ENCODE measurements at places on chromosomes 7 and 10.
A peak's percentile ranks its signal among the peaks of the same experiment; 100 is the strongest.

- DNase-seq, result no peak
Measured at GRCh38 chr10:97338041-97338440, 3.5 kb upstream of the FRAT2 start.

DNA sequence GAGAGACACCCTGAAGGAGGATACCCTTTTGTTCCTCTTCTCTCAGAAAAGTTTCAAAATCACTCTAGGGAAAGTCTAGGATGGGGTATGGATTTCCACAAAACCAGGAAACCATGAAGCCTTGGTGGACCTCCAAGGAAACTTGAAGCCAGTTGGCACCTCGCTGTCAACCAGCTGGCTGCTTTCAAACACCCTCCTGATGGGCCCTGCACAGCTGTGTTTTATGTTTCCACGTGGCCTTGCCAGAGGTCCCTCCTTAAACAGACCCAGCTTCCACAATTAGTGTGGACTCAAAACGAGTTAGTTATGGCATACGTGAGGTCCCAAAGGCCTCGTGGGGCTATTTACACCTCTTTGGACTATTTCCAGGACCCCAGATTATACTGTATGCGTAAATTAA lies 5.9 kb downstream of the PPP1R3A start:
- DNase-seq, result no peak

GRCh38 chr7:70352906-70353305 lies 754.6 kb downstream of the AUTS2 start:
- no peak for DNase-seq

GRCh38 chr10:123153486-123154091 lies 613 bp upstream of the BUB3 start:
- DNase-seq, result no peak

DNA sequence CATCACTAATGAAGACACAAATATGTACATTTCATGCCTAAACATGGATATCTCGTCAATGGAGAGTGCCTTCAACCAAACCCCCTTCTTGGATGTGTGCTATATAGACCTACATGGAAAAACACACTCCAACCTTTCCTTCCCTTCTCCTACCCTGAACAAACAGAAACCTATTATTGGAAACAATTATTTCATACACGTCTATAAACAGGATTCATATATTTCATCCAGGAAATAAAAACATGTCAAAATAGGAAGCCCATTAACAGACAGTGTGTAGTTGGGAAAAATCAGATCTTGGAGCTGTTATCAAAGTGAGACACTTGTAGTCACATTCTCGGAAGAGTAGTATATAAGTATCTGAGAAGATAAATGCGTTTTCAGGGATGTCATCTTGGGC lies 81.1 kb downstream of the NRP1 start:
- DNase-seq, result no peak

GRCh38 chr7:108093851-108094331 lies 36.3 kb downstream of the LAMB4 start:
- DNase-seq, result no peak

GRCh38 chr7:136976504-136977251 lies 108.2 kb downstream of the CHRM2 start:
- no peak for DNase-seq

DNA sequence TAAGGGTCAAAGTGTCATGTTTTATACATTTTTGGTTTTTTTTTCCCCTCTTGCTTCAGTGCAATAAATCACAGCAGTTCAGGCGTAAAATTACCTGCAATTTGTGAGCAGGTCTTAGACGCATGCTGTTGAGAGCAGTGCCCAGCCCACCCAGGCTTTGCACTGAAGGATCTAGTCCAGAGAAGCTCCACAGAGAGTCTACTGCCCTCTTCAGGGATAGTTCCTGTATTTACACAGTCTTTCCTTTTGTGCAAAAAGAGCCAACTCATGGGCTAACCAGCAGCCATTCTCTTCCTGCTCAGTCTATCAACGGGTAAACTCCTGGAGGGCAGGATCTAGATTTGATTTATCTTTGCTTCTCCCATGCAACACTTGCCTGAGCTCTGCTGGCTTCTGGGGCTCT lies 82.2 kb upstream of the NAMPT start:
- DNase-seq, result no peak

- no peak for DNase-seq
Measured at GRCh38 chr10:6396652-6397051, 183.4 kb downstream of the PRKCQ start.

DNA sequence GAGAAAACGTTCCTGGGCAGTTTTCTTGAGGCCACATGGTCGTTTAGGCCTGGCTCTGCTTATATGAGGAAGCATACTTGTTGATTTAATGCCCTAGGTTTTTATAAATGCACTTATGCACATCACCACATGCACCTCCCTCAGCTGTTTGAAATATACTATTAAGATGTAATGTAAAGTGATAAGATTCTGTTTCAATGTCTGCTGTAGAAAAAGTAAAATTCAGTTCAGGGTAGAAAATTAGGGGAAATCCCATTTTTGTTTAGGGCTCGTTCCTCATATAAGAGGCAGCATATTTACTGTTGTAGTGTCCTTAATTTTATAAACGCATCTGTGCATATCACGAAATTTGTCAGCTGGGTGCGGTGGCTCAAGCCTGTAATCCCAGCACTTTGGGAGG lies 7.8 kb upstream of the CAMK1D start:
- DNase-seq, result no peak

DNA sequence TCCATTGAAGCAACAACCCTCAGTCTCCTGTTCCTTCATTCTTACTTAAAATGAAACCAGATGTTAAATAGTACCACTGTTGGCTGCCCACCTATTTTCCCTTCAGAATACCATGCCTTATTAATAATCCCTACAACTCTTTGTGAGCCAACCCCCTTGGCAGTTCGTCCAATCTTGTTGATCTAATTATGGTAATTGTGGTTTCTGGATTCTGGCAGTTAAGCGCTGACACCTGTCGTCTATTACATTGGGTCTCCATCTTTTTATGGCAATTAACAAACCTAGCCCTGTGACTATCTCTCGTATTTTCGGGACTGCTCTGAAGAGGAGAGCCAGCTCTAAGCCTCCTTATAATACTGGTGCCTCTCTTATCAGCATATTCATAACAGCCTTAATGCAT lies 432.0 kb downstream of the ATRNL1 start:
- DNase-seq, result no peak

DNA sequence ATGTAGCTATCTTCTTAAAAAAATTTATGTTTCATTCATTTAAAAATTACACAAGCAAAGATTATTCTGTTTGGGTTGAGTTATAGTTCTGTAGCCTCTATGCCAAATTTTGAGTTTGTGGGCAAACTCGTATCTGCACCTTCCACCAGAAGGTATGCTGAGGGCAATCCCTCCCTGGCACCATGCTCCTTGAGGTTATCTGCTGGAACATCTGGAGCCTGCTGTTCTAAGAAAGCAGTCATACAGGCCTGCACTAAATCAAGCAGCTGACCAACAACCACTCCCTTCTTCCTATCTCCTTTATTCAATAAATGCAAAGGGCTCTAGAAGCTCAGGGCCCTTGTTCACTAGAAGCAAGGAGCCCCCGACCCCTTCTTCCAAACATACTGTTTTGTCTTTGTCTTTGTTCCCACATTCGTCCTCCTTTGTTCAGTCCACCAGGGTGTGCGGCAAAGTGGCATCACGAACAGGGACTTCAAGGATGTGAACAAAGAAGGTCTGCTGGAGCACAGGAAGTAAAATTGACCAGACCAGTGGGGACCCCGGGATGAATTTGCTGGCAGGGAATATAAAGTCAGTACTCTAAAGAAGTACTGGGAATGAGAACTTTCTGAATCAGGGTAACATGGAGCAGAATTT lies 36.4 kb downstream of the OR13A1 start:
- no peak for DNase-seq

DNA sequence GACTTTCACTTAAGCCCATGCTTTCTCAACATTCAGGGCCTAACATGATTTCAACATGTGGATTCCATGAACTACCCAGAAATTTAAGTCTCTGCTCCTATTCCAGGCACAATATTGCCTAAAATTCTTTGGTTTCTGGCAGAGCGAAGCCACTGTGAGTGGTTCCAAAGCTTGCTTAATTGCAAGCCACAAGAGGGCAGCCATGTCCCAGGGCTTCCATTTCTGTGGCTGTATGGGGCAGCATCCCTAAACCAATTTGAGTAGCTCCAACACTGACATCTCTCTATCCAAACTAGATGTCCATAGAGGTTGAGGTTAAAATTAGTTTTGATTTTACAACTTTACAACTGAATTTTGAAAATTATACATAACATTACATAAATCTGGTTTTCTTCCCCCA lies 56.3 kb upstream of the MDFIC start:
- DNase-seq, result no peak

GRCh38 chr10:15744217-15744865 lies 24.6 kb upstream of the ITGA8 start:
- peak; percentile 2 for DNase-seq

GRCh38 chr10:3897156-3897555 lies 112.1 kb upstream of the KLF6 start:
- no peak for DNase-seq

- no peak for DNase-seq
Measured at GRCh38 chr7:46850563-46851330, 731.2 kb downstream of the TNS3 start.

DNA sequence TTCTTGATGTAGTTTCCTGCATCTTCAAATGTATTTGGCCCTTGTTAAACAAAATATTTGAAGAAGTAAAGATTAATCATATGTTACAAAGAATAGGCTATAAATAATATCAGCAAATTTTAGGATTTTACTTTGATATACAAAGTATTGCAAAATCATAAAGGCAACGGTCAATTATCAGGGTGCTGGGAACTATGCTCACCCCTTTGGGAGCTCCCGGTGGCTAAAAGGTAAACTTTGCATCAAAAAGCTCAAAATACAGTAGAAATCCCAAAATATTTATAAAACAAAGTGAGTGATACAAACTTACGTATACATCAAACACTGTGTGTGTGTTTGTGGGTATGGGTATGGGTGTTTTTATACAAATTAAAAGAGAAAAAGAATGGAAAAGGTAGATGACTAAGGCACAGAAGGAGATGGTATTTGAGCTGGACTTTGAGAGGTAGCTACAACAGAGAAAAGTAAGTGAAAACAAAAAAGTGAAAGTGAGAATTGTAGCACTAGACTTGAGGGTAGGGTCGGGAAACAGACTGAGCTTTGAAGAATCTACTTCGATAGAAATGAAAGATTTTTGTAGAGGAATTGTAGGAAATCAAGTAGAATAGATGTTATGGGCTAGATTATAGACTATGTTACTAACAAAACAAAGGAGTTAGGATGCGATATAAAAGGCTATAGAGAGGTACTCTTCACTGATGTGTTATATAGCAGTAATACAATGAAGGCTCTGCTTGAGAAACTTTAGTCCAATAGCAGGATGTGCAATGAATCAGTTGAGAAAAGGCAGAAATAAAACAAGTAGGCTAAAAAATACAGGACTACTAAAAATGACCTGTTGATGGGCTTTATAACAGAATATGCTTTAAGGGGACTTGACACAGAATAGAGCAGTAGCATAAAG lies 52.8 kb downstream of the GNAT3 start:
- no peak for DNase-seq

DNA sequence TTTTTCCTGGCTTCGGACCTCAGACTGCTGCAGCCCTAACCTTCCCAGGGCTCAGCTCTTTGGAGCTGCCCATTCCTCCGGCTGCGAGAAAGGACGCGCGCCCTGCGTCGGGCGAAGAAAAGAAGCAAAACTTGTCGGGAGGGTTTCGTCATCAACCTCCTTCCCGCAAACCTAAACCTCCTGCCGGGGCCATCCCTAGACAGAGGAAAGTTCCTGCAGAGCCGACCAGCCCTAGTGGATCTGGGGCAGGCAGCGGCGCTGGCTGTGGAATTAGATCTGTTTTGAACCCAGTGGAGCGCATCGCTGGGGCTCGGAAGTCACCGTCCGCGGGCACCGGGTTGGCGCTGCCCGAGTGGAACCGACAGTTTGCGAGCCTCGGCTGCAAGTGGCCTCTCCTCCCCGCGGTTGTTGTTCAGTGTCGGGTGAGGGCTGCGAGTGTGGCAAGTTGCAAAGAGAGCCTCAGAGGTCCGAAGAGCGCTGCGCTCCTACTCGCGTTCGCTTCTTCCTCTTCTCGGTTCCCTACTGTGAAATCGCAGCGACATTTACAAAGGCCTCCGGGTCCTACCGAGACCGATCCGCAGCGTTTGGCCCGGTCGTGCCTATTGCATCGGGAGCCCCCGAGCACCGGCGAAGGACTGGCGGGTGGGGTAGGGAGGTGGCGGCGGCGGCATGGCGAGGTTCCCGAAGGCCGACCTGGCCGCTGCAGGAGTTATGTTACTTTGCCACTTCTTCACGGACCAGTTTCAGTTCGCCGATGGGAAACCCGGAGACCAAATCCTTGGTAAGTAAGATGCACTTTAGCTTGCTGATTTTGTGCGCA lies at the start of gene PLXDC2:
PLXDC2 (plus strand) TSS at position 22 of the 820 bp plus-strand sequence.
- no peak for DNase-seq

DNA sequence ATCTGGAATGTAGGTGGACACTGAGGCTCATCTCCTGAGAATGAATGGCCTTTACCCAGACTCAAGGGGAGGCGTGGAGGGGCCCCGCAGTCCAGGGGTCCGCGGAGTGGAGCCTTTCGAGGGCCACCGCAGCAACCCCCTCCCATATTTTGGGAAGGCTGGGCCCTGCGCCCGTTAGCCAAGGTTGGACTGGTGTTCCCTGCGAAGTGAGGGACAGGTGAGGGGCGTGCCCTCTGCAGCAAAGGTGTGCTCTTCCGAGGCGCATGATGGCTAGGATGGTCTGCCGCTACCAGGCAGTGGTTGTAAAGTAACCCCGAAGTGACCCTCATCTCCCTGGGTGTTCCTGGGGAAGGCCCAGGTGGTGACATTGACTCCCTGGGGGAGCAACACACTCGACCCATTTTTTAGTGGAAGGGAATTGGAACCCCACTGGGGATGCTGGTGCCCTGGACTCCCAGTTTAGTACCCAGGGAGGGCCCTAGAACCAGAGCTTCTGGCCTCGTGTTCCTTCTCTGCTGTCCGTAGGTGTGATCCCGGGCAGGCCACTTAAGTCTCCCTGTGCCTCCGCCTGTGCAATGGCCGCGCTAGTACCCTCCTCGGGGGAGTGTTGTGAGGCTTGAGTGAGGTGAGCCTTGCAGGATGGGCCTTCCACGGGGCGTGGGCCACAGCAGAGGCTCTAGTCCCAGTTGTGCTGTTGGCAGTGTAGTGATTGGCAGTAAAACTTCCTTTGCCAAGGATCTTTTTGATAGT lies 779 bp downstream of the FAM241B start:
- DNase-seq, result no peak

DNA sequence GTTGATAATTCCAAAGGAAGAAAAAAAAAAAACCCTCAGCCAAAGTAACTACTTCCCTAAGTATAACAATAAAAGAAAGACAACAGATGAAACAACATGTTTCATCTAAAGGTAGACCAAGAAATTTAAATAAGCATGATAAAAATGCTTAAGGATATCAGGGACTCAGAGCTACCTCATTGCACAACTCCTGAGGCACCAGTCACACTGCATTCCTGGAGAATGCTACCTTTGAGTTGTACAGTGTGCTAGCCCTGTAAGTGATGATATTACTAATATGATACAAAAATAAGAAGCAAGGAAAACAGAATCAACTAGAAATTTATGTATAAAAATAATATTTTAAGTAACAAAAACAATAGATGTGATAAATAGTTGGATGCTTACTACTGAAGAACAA lies 29.5 kb upstream of the C7orf33 start:
- no peak for DNase-seq

- peak; percentile 77 for DNase-seq
Measured at GRCh38 chr7:83593921-83594475, 54.9 kb downstream of the SEMA3E start.

All from NCI-H774 (cell line).